COR-L47 (cell line): ENCODE measurements at places on chromosomes 3 and 15.
A peak's percentile ranks its signal among the peaks of the same experiment; 100 is the strongest.

GRCh38 chr3:56557831-56558170 is 826 bp downstream of the CCDC66 start:
- no peak for DNase-seq

DNA sequence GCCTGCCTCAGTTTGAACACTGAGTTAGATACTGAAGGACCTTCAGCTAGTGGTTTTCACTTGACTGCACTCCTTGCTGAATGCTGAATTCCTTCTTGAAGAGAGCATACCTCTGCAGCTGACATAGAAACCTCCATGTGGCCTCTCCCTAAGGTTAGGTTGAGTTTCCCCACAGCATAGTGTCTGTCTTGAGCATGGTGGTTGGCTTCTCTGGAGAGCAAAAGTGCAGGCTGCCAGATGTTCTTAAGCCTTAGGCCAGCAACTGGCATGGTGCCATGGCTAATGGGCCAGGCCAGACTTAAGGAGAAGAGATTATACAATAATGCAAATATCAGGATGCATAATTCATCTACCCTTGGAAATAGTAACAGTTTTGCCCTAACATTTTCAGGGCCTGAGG is 545.6 kb upstream of the ZNF385D start:
- no peak for DNase-seq

DNA sequence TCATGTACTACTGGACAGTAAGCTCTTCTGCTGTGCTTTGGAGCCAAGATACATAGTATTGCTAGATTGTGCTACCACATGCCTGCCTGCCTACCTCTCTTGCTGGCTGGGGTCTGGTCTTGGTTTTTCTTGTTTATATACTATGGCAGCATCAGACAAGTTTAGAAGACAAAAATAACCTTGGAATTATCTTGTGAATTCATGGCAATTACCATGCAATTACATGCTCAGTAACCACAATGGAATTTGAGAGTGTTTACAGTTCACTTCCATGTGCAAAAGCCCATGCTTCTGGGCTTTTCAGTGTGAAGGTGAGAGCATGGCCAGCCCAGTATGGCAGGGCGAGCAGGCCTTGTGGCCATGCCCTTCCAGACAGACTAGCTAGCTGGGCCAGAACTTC is 48.0 kb upstream of the C15orf61 start:
- no peak for DNase-seq

DNA sequence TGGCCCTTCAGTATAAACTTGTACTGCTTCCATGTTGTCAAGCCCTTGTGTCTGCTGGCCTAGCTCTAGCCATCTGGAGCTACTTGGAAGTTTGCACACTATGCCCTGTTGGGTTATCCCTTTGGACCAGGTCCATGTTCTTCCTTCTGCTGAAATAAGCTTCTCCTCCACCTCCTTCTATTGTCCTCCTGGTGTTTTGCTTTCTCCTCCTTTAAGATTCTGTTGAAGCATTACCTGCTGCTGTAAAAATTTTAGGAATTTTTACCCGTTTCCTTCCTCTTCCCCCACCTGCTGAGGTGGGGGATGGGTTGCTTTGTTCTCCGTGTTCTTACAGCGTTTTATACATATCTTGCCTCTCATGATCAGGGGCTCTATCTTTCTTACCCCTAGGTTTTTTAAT is 51.7 kb downstream of the SH3GL3 start:
- no peak for DNase-seq

GRCh38 chr3:4078903-4079302 is 224.3 kb upstream of the SETMAR start:
- DNase-seq = no peak

- no peak for DNase-seq
Measured at GRCh38 chr3:72346526-72346926, 501.7 kb downstream of the SHQ1 start.

- DNase-seq = no peak
Measured at GRCh38 chr3:25173606-25174005, 254.5 kb upstream of the RARB start.

GRCh38 chr15:99962006-99962561 is 228.8 kb upstream of the LYSMD4 start:
- DNase-seq = no peak

- no peak for DNase-seq
Measured at GRCh38 chr3:13141183-13141582, 68.0 kb upstream of the IQSEC1 start.

- DNase-seq = no peak
Measured at GRCh38 chr15:90035840-90036230, 34.7 kb downstream of the ZNF710 start.

DNA sequence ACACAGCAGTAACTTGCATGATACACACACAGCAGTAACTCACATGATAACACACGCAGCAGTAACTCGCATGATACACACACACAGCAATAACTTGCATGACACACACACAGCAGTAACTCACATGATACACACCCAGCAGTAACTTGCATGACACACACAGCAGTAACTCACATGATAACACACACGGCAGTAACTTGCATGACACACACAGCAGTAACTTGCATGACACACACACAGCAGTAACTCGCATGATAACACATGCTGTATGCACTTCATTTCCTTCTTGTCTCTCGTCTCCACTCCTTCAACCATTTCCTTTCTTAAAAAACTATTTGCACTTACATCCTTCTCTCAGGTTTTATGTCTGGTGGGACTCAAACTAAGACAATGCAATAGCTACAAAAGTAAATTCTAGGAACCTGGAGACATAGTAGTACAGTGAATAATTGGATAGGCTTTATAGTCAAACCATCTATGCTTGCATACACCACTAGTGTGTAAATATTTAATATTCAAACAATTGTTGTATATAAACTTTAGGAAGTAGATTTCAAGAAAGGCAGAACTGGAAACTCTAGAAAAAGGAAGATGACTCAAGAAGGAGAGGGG is 130.8 kb downstream of the UACA start:
- no peak for DNase-seq

GRCh38 chr3:32963871-32964270 is 12.4 kb downstream of the CCR4 start:
- DNase-seq = no peak

GRCh38 chr3:195139876-195140240 is 131.1 kb downstream of the XXYLT1 start:
- DNase-seq = no peak

GRCh38 chr3:100697723-100698285 is 11.5 kb upstream of the TFG start:
- no peak for DNase-seq

GRCh38 chr15:94610069-94610468 is 378.7 kb downstream of the MCTP2 start:
- DNase-seq = no peak

DNA sequence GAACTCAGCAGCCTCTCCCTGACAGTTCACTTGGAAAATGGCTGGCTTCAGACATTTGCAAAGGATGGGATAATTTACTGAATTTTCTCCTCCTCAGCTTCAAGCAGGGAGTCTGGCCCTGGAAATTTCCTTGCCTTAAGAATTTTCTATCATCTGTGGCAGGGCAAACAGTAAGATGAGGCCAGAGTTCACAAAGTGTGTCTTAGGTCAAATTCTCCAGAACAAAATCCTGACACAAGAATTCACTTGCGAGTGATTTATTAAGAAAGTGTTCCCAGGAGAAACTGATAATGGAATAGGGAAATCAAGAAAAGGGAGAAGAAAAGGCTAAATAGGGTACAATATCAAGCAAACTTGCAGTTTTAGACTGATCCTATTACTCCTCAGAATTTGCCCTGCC is 55.3 kb downstream of the SNTN start:
- DNase-seq = no peak

GRCh38 chr15:23411841-23412240 is 35.2 kb downstream of the GOLGA6L2 start:
- DNase-seq = no peak

DNA sequence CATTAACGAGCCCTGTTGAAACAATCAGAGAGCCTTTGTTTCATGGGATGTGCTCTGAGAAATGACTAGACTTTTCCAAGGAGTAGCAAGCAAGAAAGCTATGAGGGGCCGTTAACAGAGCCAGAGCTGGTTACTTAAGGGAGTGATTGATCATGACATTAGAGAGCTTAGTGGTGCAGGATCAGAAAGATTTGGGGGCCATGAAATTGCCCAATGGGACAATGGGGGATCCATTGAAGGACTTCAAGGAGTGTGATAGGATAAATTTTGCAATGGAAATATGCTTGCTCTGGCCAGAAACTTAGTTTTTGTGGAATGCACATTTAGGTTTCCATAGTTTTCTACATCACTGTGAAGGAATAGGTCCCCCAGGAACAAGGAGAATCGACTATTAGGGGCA is 45.6 kb downstream of the LRRC3B start:
- DNase-seq = no peak

DNA sequence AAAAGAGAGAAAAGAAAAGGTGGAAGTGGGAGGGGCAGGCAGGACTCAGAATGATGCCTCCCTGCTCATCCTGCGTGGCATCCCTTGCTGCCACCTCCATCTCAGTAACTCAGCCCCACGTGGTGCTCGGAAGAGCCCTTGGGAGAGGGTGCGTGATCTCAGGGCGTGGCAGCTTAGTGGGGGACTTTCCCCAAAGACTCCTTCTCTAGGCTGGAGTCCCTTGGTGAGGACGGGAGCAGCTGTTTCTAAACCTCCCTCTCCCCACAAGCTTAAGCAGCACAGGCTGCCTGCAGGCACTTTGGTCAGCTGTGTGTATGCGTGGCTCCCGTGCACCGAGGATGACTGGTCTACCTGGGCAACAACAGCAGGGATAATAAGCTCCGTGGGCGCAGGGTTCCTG is 7.4 kb upstream of the ANPEP start:
- no peak for DNase-seq

GRCh38 chr3:32406486-32407408 is 15.1 kb downstream of the CMTM7 start:
- DNase-seq = peak; percentile 9

- no peak for DNase-seq
Measured at GRCh38 chr15:25805031-25805430, 58.1 kb downstream of the ATP10A start.

DNA sequence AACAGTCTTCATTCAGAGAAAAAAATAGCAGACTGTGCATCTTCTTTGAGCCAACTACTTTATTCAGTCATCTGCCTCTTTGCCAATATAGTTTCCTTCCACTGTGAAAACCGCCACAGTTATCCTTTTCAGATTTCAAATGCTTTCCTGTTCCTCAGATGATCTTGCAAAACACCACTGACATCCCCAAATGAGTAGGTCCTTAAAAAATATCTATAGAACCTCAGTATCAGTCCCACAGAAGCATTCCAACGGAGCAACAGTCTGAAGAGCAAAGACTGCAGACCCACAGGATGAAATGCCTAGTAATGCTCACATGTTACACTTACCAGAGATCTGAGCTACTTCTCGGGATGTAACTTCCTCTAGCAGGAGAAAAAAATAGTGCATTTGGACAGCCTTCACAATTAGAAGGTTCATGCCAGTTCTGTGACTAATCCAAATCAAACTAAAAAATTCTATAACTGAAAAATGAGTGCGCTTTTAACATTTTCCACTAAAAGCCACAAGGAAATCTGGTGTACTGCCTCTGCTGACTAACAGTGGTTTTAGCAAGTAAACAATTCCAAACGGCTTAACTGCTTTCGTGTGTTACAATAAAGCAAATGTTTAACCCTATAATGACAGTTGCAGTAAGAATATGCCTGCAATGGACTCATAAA is at the start of gene ANKRD28:
Gene ANKRD28 (minus strand): TSS at position 338 of the 662 bp plus-strand sequence. CDS start 1,458 bp downstream, outside the sequence.
- no peak for DNase-seq

DNA sequence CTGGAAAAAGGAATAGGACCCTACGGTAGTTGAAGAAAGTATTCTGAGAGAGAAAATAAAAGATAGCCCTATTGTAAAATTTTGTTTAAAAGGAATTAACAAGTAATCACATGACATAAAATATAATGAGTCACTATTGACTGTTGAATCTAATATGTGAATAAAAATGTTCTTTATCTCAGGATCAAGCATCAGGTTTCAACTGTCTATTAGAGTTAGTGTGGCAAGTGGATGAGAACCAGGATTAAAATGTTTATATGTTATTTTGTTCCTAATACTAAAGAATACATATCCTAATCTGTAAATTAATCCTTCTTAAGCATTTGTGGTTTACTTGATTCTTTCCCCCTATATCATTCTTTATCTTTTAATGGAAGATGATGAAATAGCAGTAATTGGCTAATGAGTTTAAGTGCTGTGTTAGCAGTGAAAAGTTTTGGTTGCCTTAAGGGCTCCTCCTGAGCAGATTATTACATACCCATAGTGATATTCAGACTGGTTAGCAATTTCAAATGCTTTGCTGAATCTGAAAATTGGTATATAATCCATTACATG is 101.8 kb upstream of the BCHE start:
- no peak for DNase-seq

DNA sequence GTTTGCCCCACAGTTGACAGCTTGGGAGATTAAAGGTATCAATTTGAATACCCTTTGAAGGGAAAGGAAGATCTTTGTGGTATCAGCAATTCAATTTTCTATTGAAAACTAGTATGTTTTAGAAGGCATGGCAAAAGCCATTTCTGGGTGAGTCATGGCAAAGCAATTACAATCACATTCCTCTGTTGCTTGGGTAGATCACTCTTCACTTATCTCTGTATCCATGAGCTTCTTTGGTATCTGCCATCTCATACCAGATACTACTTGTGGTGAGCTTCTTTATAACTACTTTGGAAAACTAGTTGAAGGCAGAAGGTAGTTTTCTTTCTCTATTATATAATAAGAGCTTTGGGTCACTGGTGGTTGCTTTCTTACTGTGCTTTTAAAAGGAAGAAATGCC is 28.3 kb upstream of the LSAMP start:
- no peak for DNase-seq

DNA sequence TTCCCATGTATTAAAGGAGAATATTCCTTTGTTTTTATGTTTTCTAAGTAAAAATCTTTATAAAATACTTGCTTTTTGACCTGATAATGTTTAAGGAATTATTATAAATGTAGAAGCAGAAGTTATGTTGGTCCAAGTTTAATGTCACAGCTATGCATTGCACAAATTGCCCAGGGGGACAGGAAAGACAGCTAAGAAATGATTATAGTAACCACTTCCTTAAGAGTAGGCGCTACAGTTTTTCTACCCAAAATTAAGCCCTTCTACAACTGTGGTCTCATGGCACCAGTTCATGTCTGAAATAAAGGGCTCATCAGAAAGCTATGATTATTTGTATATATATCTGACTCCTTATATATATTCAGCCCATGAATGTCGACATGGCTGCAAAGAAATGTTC is 176.4 kb downstream of the GBE1 start:
- no peak for DNase-seq

- DNase-seq = no peak
Measured at GRCh38 chr3:143697975-143698374, 150.3 kb downstream of the SLC9A9 start.

DNA sequence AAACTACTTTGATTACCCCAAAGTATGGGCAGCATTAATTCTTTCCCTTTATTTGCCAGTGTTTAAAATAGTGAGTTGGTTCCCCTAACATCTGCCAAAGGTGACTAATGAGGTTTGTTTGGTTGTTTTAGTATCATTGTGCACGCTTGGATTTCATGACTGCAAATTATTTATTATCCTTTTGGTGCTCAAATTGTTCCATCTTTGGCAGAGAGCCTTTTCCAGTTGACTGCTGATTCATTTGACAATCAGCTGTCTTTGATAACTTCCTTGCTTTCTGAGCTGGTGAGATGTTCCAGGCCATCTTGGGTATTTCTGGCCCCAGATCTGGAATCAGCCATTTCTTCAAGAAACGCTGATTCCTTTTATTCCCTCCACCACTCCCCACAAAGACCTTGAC is 8.9 kb downstream of the DLEC1 start:
- no peak for DNase-seq
